ENCODE measurements at places on chromosomes 5 and 9.

DNA sequence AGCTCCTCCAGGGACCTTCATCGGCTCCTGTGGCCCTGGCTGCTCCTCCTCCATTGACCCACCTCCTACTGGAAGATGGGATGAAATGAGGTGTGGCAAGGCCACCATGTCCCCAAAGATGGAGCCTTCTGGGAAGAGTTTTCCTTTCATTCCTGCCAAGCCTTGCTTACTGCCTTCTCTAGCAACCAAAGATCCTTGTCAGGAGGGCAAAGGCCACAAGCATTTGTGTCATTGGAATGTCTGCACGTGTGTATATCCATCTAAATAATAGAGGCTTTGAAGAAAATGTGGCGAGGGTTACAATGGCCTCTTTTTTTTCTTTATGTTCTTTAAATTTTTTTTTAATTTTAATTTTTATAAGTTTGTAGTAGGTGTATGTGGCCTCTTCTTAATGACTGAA is 313.6 kb downstream of the ARHGEF28 start:
- no peak for DNase-seq

- DNase-seq: no peak
Measured at GRCh38 chr5:61346511-61346910, 14.5 kb downstream of the ZSWIM6 start.

- no peak for DNase-seq
Measured at GRCh38 chr9:131891598-131891997, 151.7 kb upstream of the RAPGEF1 start.

GRCh38 chr5:161266954-161267353 is 279.6 kb downstream of the GABRB2 start:
- no peak for DNase-seq

- no peak for DNase-seq
Measured at GRCh38 chr5:176416965-176417364, 626 bp upstream of the CLTB start.

DNA sequence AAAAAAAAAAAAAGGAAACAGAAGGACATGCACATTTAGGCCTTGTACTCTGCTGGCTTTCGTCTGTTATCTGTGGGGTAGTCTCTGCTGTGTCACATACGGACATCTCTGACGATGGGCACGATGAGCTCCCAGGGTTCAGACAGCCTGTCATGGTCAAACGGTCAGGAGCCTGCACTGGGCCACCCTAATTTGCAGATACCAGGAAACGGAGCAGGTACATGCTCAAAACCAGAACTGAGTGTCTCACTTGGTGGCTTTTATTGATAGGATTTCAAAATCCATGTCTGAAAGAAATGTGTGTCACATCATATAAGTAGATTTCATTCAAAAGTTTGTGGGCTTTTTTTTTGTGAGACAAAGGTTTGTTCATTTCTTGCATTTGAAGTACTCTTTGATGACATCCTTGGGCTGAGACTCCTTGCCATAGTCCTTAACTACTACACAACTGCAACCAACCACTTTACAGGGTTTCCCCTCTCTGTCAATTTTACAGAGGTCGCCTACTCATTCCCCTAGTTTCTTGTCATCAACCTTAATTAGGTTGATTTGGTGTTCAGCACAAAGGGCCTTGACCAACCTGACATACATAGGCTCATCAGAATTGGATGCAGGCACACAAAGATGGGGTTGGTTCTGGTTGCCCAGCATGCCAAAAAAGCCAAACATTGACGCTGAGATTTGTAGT is 9.0 kb downstream of the CKMT2 start:
- no peak for DNase-seq

- DNase-seq: no peak
Measured at GRCh38 chr5:130836729-130837649, 328.1 kb downstream of the HINT1 start.

GRCh38 chr9:82968816-82969215 is 94.1 kb downstream of the RASEF start:
- DNase-seq: no peak

All from mesendoderm (in vitro differentiated cells).